ENCODE measurements at places on chromosomes 6 and 20.

DNA sequence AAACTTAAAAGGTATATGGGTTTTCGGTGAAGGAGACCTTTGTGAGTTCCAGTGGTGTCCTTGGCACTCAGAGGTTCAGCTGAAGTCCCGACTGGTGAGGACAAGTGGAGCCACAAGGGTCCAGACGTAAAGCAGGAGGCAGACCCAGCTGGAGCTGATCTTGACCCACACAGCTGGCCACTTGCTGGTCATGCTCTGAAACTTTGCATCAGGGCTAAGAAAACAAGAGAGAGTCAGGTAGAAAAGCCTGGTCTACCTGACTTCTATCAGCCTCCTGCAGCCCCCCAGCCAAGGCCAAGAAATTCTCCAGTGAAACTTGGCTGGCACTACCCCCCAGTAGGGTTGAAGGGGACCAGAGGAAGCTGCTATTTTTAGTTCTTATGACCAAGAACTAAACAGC, 21.6 kb downstream of the SERINC3 start:
- no peak for DNase-seq

DNA sequence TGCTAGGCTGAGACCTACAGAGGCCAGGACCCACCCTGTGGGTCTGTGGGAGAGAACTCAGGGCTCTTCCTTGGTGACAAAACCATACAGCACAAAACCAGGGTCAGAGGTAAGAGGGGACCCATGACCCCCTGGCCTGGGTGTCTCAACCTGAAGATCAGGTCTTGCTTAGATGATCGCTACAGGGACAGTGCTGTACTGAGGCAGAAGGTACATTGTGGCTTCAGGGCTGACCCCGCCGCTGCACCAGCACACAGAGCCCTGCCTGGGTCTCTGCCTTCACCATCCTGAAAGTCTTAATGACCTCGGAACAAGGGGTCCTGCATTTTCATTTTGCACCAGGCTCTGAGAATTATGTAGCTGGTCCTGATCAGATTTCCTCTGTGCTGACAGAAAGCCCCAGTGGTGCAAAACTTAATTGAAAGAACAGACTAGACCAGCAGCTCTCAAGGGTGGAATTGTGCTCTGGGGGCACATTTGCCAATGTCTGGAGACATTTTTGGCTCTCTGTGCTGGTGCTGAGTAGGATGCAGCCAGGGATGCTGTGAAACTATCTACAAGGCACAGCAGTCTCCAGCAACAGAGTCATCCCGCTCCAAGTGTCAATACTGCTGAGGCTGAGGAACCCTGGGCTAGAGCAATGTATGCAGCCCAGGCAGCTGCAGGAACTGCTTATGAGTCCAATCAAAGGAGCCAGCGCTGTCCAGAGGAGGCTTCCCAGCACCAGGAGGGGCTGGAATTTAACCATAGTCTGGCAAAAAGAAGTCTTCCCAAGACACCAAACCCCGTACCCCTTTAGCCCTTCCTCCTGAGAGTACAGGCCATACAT, 254.9 kb downstream of the ERMARD start:
- no peak for DNase-seq

- DNase-seq, result no peak
Observed at GRCh38 chr6:144582939-144583613, 297.9 kb downstream of the UTRN start.

DNA sequence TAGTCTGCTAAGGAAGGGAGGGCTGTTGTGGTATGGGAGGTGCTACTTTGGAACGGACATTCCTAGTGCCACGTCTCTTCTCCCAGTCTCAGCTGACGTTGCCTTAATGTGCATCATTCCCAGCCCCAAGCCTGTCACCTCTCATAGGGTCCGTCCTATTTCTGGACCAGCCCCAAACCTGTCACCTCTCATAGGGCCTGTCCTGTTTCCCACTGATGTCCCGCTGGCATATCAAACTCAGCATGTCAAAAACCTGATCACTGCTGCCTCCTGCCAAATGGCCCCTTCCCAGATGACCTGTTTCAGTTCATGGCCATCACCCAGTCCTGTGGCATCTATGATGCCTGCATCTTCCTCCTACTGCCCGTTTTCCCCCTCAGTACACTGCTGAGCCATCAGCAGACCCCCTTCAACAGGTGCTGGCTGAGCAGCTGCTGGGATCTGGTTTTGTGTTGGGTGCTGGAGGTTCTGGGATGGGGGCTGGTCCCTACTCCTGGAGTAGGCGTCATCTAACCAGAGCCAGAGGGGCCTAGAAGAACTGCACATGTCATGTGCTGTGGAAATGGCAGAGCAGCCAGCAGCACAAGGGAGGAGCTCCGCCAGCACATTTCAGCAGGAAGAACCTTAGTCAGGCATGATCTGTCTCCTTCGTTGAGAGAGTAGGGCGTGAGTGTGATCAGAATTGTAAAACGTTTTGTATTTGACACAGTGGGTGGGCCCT, 3.3 kb downstream of the ENTPD6 start:
- no peak for DNase-seq

- DNase-seq, result no peak
Observed at GRCh38 chr6:136757150-136757549, 35.1 kb downstream of the MAP3K5 start.

GRCh38 chr20:6081236-6081635, 27.4 kb upstream of the LRRN4 start:
- DNase-seq, result no peak

- DNase-seq, result no peak
Observed at GRCh38 chr6:147677647-147678046, 169.2 kb downstream of the SAMD5 start.

GRCh38 chr6:2966347-2966746, 5.0 kb downstream of the SERPINB6 start:
- DNase-seq, result no peak

GRCh38 chr6:12704946-12705345, 11.6 kb upstream of the PHACTR1 start:
- DNase-seq, result no peak

DNA sequence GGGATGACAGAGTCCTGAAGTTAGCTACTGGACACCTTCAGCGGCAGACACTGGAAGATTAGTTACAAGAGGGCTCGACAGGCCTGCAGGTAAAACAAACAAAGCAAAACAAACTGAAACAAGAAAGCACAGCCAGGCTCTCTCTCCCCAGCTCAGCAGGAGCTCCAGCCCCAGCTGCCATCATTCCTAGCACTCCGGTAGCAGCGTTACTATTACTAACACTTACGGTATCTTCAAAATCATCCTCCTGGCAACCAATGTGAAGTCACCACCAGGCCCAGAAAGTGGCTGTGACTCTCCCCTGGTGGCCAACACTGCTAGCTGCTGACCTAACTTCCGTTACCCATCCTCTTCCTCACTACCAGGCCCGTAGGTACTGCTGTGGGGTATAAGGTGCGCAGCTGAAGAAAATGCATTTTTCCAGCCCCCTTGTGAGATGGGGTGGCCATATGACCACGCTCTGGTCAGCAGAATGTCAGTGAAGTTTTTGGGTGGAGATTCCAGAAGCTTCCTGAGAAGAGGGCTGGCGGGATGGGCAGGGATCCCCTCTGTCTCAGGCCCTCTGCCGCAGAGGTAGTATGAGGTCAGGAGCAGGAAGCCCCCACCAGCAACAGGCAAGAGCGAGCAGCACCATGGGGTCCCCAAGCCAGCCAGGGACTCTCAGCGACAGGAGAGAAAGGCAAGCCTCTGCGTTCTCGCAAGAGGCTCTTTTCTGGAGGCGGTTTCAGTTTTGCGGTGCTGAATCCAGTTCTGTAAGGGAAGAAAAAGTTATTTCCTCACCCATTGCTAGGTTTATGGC, 37.4 kb upstream of the TBXT start:
- DNase-seq, result no peak

- DNase-seq, result no peak
Observed at GRCh38 chr20:23344336-23344735, 6.3 kb upstream of the NXT1 start.

- no peak for DNase-seq
Observed at GRCh38 chr6:43705996-43706395, 18.4 kb upstream of the MRPS18A start.

DNA sequence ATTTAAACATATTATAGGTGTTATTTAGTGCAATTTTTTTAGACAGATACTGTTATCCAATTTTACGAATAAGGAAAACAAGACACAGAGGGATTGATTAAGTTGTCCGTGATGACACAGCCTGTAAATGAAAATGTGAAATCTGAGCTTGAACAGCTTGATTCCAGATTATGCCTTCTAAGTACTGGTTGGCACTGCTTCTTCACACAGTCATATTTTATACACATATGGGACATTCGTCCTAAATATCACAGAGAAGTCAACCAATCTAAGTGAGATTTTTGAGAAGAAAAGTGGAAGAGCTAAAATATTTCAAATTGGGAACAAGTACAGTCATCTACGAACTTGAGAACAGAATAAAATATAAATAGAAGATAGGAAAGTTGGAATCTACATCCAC, 756.3 kb downstream of the BCKDHB start:
- DNase-seq, result no peak

DNA sequence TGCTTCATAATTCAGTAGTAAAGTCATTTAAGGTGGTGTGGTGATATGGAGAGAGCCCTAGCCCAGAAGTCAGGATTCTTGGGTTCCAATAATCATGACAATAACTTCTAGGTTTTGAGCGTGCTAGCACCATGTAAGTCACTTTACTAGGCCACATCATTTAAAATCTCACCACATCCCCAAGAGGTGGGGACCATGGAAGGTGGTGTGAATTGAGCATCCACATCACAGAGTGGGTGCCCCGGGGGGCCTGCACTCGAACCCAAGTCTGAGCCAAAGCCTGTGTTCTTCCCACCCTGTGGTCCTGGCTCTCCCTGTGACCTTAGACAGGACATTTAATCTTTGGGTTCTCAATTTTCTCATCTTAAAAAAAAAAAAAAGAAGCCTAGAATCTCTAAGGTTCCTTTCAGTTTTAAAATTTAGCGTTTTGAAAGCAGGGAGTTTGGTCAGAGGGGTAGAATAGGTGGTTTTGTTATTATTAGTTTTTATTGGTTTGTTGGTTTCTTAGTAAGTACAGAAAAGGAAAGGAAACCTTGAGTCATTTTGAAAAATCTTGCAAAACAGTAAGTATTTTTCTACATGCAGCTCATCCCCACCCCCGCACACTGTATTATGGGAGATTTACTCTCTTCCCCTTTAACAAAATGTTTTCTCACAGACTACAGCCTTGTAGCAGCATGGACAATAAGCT, 26.4 kb downstream of the ARMC2 start:
- DNase-seq, result no peak

DNA sequence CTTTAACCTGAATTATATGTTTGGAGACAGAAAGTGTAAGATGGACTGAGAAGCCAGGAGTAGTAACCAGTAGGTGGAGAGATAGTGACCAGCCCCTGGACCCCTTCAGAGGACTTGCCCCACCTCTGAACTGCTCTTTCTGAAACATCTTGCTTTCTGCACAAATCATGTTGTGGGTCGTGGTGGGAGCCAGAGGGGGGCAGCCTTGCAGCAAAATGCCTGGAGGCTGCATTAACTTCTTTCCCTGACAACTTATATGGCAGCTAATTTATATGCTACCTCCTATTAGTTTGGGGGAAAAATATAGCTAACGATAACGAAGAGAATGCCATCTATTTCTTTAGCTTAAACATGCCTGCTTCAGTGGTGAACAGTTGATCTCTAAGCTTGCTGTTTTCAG, 859.8 kb downstream of the MAFB start:
- peak; percentile 13 for DNase-seq

GRCh38 chr6:15879371-15880261, 216.8 kb upstream of the DTNBP1 start:
- DNase-seq, result no peak

GRCh38 chr6:54094786-54095185, 16.5 kb upstream of the MLIP start:
- DNase-seq, result no peak

DNA sequence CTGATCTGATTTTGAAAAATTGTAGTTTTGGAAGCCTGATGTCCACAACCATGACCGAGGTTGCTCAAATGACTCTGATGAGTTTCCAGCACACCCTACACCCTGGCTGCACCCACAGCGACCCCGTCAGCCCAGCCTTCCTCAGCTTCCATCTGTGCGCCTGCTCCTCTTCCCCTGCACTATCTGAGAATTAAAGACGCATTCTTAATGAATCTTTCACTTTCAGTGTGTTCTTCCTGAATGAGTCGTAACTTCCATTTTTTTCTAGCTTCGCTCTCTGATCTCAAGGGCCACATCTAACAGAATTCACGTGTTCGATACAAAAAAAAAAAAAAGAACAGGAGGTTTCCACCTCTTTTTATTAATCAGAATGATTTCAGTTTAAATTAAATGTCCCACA, 21.3 kb upstream of the RREB1 start:
- DNase-seq, result peak; percentile 18

DNA sequence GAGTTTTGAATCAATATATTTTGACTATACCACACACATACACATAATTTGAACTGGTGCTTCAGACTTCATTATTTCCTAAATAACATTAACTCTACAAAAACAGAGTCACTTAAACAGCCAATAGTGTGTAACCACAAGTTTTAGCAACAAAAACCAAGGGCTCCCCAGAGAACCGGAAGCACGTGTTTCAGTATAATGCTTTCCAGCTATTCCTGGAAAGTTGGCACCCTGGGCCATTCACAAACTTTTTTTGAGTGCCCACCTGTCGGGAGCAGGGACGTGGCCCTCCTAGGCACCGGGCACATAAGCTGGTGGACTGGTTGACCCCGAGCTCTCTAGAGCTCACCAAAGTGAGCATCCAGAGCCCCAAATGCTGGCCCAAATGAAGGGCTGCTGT, 1.9 kb upstream of the SLC35D3 start:
- DNase-seq, result no peak

DNA sequence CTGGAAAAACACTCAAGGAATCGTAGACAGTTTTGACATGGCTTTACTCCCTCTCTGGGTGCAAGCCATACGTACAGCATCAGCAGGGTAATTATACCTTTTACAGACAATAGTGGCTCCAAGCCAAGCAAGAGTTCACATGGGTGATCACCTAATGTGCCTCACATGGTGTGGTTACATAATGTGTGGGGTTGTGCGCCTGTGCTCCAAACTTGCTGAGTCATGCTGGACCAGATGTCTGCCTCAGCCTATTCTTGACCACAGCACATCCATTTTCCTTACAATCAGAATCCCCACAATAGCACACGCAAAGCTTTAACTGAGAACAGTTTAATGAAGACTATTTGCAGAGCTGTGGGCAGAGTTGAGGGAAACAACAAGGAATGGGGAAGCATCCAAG, 74.5 kb downstream of the ALDH8A1 start:
- no peak for DNase-seq

DNA sequence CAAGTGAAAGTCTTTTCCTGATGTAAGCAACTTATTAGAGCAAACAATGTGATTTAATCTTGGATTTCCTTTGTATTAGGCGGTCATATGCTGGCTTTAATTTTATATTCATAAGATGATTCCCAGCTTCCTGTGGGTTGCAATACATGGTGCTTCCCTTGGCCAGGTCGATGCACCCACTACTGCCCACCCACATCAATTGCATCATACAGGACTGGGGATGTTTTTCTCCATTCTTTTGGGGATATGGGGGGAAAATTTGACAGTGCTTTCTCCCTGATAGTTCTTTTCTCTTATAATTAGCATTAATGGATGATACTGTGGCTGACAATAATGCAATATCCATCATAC, 187.6 kb downstream of the JARID2 start:
- DNase-seq, result no peak

GRCh38 chr6:27617700-27618689, 145.1 kb upstream of the ZNF184 start:
- DNase-seq, result no peak

GRCh38 chr6:132054525-132054924, 103.4 kb upstream of the CCN2 start:
- DNase-seq, result no peak

Measured in fibroblast of skin of left biceps (primary cell).